ENCODE measurements at places on chromosomes 1 and 21.

- no peak for DNase-seq
These were observed 130.1 kb upstream of the MAP1LC3C start for GRCh38 chr1:242128951-242129502.

DNA sequence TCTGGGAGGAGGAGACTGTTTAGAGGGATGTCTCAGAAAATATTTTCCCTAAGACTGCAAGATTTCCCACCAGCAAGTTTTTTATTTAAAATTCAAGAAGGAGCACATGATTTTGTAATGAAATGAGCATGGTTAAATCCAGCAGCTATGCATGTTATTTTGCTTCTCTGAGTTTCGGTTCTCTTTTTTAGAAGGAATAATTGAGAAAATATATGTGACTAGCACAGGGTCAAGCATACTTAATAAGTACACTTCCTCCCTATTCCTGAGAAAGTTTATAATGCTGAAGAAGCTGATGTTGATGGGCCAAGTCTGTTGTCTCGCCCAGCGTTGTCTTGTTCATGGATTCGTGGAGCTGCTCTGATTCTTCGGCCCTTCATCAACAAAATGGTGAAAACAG is 51.2 kb downstream of the EXO1 start:
- DNase-seq, result no peak

DNA sequence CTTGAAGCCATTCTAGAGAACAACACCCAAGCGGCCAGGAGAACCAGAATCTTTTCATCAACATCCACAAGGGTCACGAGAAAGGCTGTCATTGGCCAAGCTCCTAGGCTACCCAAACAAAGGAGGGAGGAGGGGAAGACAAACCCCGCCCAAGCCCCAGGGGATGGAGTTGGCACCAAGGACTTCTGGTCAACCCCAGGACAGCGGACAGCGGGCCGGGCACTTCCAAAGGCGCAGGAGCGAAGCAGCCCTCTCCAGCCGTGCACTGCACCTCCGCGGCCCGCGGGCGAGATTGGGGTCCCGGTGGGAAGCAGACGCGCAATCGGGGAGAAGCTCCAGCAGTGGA is at the start of gene CLIC6:
TSS of gene CLIC6 (plus strand) at position 192 of the 346 bp plus-strand sequence. CDS start 395 bp downstream, outside the sequence.
- DNase-seq, result no peak

DNA sequence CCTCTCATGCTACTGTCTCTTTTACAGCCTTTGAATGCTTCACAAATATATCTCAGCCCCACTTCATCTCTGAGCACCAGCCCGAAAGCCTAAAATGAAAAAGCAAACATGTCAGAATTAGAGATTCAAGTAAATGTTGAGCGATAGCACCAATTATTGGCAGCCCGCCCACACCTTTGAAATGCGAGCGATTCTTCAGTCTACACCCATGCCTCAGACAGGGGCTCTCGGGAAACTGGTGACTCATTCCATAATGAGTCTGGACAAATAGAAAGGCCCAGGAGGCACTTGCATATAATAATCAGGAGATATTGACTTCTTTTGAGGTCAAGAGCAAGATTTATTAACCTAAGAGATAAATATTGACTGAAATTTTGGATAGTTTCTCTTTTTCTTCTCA is 487.3 kb upstream of the PTBP2 start:
- DNase-seq, result peak; percentile 57

DNA sequence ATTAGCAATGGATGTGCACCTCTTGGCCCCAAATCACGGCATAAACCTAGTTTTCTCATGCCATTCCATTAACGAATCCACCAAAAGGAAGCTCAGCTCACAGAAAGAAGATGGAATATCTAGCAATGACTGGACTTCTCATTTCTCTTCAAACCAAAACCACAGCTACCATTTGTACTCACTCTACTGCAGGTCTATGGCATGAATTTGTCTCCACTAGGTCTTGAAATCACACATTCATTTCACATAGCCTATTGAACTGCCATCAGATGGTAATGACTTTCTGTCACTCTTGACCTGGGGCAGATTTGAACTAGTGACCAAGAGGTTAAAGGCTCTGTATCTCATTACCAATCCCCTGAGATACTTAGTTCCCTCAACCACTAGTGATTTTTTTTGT is 382.7 kb downstream of the DPYD start:
- no peak for DNase-seq

- DNase-seq, result no peak
These were observed 252.9 kb downstream of the KCNT2 start for GRCh38 chr1:196355206-196355786.

DNA sequence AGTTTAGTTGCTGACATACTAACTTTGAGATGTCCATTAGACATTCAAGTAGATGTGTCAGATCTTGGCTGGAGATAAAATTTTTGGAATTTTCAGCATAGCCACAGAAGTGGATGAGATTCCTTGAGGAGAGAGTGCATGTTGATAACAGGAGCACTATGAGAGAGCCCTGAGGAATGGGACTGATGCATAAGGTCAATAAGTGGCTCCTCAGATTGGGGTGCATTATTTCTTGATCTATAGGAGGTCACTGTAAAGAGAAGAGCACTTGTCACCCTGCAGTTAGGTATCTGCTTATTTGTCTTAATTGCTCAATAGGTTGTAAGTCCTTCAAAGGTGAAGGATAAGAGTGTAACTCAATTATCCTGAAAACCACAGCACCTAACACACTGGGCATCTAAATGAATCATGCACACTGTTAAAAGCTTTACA is 52.0 kb upstream of the TACSTD2 start:
- no peak for DNase-seq
